CD4-positive, alpha-beta T cell treated with Interleukin-6 at 100 ng/mL for 8 hours (primary cell): ENCODE measurements at places on chromosomes 6 and 20.
A peak's percentile ranks its signal among the peaks of the same experiment; 100 is the strongest.

- no peak for DNase-seq
These were observed 222.5 kb upstream of the SPTLC3 start for GRCh38 chr20:12786276-12786675.

DNA sequence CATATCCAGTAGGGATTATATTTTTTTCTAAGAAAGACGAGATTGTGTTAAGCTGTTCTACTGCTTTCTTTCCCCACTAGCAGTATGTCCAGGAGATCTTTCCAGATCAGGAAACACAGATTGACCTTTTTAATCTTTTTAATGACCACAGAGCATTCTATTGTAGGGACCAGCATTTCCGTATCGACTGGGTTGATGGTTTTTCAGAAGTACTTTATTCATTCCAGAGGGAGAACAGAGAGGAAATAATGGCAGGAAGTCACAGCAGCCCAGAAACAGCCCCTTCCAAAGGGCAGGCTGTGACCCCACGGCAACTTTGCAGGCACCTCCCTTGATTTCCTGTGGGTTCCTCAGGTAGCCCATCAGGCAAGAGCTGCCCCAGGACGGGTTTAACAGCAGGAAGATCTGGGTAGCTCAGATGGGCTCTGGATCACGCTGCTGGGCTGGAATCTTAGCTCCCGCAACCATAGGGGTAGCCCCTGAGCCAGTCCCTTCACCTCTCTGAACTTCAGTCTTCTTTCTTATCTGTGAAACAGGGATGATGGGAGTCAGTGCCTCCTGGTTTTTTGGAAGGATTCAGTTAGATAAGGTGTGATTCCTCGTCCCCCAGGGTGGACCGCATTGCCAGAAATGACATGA is 23.8 kb upstream of the CHMP4B start:
- DNase-seq = no peak

DNA sequence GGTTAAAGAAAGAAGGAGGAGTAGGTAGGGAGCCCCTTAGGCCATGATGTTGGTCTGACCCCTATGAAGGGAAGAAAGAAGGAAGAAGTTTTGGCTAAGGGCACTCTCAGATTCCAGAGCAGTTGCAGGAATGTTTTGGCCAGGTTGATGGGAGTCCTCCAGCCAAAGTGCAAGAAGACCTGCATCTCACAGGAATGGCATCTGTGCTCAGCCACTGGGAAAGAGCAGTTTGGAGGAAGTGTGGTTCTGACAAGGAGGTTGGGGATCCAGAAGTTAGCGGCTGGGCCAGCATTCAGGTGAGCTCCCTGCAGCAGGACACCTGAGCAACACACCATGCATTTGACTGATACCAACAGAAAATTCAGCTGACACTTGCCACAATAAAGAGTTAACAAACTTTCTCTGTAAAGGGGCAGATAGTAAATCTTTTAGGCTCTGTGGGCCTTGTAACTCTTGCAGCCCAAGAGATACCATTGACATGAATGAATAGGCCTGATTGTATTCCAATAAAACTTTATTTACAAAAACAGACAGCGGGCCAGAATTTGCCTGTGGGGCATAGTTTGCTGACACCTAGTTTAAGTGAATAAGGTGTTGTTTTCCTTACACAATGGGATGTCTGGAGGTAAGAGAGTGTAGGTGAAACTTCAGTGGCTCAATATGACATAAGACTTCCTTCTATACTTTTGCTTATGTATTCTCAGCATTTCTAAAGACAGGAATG is 71.0 kb downstream of the EDN1 start:
- no peak for DNase-seq

DNA sequence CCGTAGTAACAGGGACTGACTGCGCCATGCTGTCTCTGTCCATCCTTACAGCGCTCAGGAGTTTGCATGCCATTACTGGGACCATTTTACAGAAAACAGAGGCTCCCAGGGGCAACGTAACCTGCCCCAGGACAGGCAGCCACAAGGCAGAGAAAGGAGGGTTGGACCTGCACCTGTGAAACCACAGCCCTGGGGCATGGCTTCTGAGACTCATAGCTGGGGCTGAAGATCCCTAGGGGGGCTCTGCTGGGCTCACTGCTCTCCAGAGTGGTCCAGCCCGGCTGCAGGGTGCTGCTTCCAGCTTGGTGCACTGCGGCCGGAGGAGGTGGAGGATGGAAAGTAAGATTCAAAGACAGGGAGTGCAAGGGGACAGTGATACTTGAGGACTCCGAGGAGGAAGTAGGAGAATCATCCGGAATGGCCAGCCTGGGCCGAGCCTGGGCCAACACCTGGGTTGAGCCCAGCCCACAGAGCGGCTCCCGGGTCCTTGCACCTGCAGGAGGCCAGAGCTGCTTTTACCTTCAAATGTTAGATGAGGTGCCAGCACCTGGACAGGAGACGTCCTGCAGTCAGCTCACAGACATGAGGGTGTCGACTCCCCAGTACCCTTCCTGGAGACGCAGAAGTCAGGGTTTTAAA is 183.2 kb downstream of the CDH4 start:
- no peak for DNase-seq

- DNase-seq = peak; percentile 44
These were observed 33.6 kb downstream of the APCDD1L start for GRCh38 chr20:58481481-58482021.

GRCh38 chr6:44386929-44387345 is 569 bp upstream of the CDC5L start:
- no peak for DNase-seq

- no peak for DNase-seq
These were observed 29.9 kb downstream of the SDCBP2 start for GRCh38 chr20:1298888-1299511.

DNA sequence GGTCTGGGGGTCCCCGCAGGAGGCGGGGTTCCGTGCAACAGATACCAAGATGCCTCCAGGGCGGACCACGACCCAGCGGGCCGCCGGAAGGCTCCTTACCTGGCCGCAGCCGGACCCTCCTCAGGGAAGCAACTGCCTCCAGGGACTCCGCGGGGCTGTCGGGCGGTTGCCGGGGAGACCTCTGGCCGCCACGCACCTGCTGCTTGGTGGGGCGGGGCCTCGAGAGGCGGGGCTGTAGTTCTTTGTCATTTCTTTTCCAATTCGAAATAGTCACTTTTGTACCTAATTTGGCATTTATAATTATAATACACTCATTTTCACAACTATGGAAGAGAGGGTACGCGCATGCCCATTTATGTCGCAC is 647 bp downstream of the AK9 start:
- DNase-seq = peak; percentile 50

DNA sequence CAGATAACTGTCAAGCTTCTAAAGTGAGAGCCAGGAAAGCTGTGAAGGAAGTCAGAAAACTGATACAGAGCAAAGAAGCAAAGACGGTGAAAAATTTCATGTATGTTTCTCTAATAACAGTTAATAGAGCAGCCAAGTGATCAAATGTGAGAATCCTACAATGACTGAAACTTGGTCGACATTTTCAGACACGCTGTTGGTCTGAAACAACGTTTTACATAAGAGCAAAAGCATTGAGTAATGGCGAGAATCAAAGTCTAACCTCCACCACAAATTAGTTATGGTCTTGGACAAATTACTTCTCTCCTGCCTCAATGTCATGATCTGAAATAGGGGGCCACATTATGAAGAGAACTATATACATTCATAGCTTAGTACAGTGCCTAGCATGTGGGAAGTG is 3.3 kb downstream of the MKKS start:
- no peak for DNase-seq

GRCh38 chr6:169897601-169898358 is 146.4 kb downstream of the ERMARD start:
- no peak for DNase-seq

DNA sequence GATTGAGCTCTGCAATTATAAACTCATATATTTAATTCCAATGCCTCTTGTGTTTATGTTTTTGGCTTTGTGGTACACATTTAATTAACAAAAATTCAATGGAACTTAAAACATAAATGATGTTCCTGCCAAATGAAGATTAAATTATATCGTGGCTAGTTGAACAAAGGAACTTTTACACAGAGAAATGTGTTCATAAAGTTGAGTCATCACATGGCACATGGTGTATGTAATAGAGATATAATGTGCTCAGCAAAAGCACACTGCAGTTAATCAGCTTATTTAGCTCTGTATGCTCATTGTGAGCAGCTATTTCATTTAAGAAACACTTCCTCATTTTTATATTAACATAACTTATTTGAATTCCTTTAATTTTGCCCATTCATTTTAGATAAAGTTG is 1295.6 kb upstream of the CITED2 start:
- no peak for DNase-seq

GRCh38 chr6:146426516-146426915 is 117.1 kb upstream of the RAB32 start:
- no peak for DNase-seq

- DNase-seq = no peak
These were observed 250.8 kb upstream of the RNF24 start for GRCh38 chr20:4266183-4266582.

DNA sequence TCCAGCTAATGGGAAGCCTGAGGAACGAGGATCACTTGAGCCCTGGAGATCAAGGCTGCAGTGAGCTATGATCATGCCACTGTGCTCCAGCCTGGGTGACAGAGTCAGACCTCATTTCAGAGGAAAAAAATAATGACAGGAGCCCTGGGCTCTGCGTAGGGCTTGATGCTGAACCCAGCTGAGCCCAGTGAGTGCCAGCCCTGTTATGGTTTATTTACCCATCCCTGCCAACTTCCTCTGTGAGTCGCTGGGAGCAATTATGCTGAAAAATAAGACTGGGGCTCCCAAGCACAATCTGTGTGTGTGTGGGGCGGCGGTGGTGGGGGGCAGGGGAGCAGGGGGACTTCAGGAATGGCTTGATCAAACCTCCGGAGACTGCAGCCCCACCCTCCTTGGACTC is 75.9 kb upstream of the PMEPA1 start:
- no peak for DNase-seq

GRCh38 chr20:3231116-3231515 is 7.9 kb downstream of the SLC4A11 start:
- DNase-seq = no peak

DNA sequence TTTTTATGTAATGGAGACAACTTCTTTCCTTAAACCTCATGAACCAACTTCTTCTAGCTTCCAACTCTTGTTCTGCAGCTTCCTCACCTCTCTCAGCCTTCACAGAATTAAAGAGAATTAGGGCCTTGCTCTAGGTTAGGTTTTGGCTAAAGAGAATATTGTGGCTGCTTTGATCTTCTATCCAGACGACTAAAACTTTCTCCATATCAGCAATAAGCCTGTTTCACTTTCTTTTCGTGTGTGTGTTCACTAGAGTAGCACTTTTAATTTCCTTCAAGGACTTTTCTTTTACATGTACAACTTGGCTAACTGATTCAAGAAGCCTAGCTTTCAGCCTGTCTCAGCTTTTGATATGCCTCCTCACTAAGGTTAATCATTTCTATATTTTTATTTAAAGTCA is 596.1 kb upstream of the NRSN1 start:
- no peak for DNase-seq

- DNase-seq = no peak
These were observed 1.6 kb downstream of the CEP43 start for GRCh38 chr6:167000759-167001158.

DNA sequence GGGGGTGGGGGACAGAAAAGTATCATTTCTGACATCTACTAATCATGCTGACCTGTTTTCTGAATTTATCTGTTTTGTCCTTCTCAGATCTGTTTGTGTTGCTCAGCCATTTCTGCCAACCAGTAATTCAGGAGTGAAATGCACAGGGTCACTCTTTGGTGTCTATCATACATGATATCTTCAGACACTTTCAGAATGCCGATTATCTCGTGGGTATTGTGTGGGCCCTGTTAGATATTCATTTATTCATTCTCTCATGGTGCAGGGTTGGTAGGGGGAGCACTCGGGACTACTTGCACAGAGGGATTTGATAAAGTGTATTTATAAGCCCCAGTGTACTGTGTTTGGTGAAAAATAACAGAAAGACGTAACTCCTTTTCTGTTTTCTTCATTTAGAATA is 101.2 kb upstream of the CITED2 start:
- DNase-seq = no peak

DNA sequence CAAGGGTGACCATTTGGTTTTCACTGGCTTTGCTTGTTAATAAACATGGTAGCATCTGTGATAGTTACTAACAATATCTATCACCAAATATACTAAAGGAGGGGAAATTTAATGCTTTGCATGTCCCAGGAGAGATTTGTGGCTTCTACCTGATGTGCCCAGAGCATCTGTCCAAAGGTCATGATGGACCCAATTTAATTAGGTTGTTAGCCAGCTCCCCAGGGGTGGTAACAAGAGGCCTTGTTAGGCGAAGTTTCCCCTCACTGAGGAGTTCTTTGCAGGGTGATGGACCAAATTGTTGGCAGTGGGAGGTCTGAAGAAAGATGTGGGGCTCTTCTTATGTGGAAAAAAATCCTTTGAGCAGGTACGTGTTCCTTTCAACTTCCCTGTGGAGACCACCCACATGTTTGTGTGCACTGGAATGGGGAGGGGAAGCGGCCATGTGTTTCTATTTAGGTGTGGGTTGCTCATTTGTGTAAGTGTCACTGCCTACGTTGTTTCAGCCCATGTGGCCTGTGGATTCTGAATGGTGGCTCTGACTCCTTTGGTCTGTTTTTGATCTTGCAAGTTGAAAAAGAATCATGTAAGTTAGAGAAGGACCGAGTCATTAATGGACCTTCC is 137.6 kb downstream of the CLIC5 start:
- no peak for DNase-seq

GRCh38 chr6:148203970-148204369 is 138.7 kb upstream of the SASH1 start:
- DNase-seq = peak; percentile 52

GRCh38 chr20:44851545-44851944 is 34.0 kb upstream of the YWHAB start:
- no peak for DNase-seq

DNA sequence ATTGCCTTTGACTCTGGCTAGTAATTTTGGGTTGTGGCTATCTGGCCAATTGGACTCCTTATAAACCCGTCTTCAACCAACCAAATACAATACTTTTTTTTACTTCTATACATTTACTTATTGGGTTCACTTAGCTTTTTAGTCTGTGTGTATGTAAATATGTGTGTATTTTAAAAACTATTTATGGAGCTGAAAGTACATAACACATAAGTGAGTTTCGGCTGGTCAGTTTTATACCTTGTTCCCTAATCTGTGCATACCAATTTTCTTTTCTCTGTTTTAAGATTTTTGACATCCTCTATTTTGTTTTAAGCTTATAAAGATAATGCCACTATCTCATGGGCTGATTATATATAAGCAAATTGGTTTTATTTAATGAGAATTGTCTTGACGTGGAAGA is 129.5 kb downstream of the LRRC1 start:
- no peak for DNase-seq

DNA sequence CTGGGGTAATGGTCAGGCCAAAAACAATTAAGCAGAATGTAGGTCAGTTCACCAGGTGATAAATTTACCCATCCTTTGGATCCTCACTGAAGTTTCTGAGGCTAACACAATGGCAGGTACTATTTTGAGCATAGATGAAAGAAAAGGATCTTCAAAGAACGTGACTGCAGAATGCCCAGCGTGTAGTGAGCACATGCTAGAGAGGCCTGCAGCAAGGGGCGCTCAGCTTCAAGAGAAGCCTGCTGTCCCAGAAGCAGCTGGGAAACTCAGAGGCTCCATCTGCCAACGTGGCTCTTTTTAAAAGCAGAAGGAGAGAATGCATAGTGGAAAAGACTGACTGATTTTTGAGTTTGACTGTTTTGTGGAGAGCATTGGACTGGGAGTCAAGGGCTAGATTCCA is 57.4 kb downstream of the CD83 start:
- no peak for DNase-seq

- no peak for DNase-seq
These were observed 150.1 kb downstream of the DHX35 start for GRCh38 chr20:39112178-39112743.
